Naive thymus-derived CD4-positive, alpha-beta T cell (primary cell): ENCODE measurements at places on chromosomes 6 and 20.

- no peak for DNase-seq
Measured at GRCh38 chr6:163878698-163879097, 464.2 kb downstream of the QKI start.

- no peak for DNase-seq
Measured at GRCh38 chr6:34352305-34352937, 40.0 kb downstream of the NUDT3 start.

- no peak for DNase-seq
Measured at GRCh38 chr20:55701467-55701866, 303.9 kb downstream of the CBLN4 start.

- DNase-seq: no peak
Measured at GRCh38 chr20:13831476-13831875, 46.6 kb downstream of the NDUFAF5 start.

DNA sequence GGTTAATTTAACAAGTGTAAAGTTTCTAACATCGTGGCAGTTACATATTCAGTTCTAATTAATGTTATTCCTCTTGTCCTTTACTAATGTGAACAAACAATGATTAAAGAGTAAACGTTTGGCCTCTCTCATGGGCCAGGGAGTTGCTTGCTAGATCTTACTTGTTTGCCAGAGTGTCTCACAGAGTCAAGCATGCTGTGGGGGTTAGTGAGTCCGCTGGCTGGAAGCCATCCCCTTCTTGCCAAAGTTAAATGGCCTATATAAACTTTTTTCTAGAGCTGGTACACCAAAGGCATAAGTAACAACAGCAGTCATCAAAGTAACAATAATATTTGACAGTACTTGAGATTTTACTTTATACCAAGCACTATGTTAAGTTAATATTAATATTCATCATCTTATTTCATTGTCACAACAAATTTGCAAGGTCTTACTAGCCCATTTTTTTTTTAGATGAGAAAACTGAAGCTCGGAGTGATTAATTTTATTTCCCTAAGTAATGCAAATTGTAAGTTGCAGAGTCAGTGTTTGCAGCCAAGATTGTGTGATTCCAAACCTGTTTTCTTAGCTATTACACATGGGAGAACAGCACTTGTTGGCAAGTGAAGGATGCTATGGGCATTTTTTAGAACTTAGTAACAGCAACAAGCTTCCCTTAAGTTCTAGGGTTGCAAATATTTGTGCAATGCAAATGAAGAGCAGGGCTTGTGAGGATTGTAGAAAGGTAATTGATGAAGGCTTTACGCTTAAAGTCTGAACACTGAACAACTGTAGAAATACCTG lies 224.5 kb downstream of the RFPL4B start:
- no peak for DNase-seq

DNA sequence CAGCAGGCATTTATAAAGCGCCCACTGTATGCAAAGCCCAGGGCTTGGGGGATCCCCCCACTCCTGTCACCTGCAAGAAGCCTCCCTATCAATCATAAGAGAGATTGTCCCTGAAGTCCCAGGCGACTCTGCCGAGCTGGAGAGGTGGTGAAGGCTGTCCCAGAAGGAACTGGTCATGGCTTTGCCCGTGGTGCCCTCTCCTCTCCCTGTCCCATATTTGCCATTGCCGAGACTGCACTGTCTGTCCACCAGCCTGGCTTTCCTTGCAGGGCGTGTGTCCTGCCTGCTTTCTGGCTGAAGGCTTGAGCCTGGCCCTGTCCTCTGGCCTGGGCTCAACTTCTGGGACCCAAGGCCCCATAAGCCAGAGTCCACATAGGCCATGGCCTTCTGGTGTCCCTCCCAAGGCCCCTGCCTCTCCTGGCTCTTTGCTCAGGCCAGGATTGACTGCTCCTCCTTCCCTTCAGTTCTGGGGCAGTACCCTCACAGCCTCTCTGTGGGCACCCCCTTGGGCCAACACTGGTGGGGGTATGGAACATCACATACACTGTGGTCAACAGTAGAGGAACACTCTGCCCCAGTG lies 46.9 kb downstream of the CPXM1 start:
- no peak for DNase-seq

DNA sequence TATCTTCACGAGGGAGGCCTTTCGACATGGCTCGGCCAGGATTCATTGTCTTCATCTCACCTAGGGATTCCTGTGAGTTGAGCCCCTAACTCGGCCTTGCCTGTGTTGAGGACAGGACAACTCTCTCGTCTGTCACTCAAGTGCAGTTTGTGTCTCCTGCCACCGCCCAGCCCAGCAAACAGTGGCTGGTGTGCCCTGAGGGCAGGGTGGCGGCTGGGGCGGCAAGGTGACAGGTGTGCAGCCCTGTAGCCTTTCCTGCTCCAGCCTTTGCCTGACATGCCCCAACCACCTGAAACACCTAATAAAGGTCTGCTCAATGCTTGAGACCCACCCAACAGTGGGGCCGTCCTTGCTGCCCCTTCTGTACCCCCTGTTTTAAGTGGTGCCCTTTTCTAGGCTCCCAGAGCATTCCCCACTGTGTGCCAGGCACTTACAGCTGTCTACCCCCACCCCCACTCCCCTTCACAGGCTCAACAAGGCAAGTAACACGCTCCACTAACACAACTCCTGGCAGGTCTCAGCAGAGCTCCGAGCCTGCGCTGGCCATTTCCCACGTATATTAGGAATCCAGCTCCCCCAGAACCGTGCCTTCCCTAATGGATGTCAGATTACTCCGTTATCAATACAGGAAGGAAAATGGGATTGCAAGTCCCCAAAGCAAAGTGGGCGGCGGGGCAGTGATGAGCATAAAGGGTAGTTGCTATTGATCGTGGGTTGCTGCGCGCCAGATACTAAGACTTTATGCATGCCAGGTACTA lies 17.7 kb downstream of the GFRA4 start:
- DNase-seq: no peak

- DNase-seq: no peak
Measured at GRCh38 chr20:48440916-48441315, 386.9 kb downstream of the PREX1 start.

- no peak for DNase-seq
Measured at GRCh38 chr6:131916847-131917246, 34.3 kb downstream of the CCN2 start.

DNA sequence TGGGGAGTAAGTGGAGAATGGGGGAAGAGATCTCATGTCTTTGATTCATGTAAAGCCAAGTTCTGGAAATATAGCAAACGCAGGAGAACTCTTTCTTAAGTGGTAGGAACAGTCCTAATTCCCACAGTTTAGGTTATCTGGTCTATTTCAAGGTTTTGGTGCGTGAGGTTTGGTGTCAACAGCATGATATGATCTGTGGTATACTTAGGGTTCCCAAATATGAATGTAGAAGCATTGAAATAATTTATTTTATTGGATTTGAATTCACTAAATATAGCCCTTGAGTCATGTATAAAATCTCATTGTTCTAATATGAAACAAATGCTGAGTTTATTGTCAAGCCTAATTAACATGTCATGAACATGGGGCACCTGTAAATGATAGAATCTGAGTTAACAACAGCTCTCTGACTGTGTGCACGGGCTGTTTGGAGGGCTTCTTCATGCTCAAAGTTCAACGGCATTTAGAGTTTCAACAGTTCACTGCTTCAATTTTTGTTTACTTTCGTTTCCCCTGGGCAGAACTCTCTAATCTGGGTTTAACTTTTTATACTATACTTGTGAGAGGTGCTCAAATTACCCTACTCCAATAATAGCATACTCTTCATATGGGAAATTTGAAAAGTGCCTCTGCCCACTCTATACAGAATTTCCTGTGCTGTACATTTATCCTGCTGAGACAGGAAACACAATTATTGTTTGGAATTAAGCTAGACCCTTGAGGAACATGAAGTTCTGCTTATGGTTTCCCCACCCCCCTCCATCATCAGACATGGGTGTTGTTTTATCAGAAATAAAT lies 236.3 kb upstream of the ZNF217 start:
- peak; percentile 31 for DNase-seq

- no peak for DNase-seq
Measured at GRCh38 chr6:124073820-124074587, 270.3 kb downstream of the NKAIN2 start.

- no peak for DNase-seq
Measured at GRCh38 chr6:166056637-166057036, 111.0 kb downstream of the TBXT start.

DNA sequence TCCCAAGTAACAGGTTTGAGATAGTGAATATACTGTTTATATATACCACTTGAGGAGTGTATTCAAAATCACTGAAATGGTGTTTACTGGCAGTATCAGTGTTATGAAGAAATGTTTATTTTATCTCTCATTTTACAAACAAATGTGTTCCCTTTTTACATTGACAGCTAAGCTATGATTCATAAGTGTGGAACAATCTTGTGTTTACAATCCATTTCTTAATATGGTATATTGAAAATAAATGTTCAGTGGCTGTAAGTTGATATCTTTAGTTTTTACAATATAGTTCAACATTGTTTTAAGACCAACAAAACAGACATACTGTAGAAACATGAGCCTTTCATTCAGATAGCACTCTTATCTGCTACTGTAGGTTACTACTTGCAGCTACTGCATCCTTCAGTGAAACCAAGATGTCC lies 14.3 kb downstream of the PHF3 start:
- DNase-seq: no peak

- no peak for DNase-seq
Measured at GRCh38 chr6:54716877-54717276, 129.7 kb upstream of the FAM83B start.

DNA sequence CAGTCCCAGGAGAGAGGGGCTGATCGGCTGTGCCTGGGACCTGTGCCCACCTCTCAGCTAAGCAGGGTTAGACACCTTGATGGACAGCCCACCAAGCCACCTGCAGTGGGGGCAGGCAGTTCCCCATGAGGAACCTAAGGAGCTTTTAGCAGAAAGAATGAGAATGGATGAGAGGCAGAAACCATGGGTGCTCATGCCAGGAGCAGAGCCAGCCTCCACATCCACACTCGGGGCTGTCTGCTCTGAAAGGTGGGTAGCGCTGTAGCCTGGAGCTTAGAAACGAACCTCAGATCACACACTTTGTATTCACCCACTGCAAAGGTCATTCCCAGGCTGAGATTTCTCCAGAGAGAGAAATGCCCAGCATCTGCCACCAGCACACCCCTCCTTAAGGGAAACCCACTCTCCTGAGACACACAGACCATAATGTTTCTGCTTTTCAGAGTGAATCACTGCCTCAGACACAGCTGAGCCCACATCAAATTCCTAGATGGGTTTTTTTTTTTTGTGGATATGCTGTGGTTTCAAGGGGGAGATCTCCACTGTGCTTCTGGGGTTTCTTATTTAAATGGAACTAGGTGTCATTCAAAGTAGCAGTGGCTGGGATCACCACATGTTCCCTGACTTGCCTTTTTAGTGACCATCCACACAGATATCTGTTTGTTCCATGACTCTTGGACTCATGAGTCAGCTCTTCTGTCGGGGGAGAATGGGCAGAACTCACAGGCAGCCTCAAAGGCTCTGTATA lies 218.9 kb downstream of the EYA2 start:
- no peak for DNase-seq

DNA sequence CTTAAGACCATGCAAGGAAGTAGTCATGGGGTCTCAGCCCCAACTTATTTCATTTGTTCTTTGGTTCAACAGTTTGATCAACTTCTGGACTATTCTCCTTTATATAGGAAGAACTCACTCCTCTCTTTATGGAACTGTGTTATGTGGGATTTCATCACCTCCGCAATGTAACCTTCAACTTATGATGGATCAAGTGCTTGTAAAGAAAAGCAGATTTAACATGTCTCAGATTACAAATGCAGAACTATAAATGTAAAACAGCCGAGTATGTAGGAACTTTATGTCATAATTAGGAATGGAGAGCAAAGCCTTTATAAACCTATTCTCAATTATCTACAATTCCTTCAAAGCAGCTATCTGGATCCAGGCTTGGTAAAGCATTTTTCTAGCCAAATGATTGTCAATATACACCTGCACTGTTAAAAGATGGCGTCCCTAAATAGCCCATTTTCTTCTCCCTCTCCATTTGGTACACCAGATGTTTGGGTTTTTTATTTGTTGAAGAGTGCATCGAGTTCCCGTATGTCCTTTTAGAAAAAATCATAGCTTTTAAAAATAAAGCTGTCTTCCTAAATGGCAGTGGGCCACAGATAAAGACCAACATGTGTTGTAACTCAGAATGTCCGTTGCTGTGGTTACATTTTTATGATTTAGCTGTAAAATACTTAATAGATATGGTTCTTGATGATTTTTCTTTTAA lies 985.1 kb upstream of the SLC35B3 start:
- no peak for DNase-seq

GRCh38 chr6:56345376-56345995 lies 98.1 kb upstream of the COL21A1 start:
- no peak for DNase-seq

DNA sequence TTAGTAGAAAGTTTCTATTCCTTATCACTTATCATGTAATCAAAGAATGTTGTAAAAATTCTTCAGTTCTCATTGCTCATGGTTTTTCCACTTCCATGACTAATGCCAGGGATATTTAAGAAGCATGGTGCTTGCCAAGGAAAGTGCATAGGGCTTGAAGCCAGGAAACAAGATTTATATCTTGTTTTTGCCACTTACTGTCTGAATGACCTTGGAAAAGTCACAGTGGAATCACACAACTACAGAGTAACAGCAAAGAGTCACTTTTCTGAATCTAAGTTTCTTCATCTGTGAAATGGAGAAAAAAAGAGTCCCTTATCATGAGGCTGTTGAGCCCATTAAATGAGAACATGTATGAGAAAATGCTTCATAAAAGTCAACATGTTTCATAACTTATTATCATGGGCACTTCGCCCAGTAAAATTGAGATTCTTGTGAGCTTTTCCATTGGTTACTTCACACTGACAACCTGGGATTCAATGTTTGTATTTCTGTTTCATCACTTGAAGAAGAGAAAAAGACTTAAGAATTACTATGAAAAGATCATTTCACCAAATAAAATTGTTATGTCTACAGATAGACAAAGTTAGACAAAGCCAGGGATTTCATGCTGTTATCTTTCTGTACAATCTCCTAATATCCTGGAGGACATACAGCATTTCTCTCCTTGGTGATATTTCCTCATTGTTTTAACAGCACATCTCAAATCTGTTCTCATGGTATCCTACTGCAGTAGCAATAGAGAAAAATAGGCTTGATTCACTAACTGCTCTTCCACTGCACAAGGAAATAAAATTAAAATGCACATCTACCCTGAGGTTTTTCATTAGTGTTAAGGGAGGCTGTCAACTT lies 7.6 kb upstream of the BMP5 start:
- DNase-seq: no peak

DNA sequence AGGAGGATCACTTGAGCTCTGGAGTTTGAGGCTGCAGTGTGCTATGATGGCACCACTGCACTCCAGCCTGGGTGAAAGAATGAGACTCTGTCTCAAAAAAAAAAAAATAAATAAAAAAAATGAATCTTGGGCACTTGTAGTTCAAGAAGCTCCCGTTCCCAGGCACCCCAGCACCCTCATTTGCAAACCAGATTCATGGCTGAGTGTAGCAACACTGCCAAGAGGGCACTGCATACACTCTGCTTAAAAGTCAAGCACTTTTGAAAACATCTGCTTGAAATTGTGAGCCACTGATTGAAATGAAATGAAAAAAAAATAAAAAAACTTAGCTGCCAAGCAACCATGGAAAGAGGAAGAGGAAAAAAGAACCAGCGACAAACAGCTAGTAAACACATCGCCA lies 124.7 kb upstream of the SASH1 start:
- DNase-seq: no peak
